ENCODE measurements at places on chromosomes 11 and 22.

DNA sequence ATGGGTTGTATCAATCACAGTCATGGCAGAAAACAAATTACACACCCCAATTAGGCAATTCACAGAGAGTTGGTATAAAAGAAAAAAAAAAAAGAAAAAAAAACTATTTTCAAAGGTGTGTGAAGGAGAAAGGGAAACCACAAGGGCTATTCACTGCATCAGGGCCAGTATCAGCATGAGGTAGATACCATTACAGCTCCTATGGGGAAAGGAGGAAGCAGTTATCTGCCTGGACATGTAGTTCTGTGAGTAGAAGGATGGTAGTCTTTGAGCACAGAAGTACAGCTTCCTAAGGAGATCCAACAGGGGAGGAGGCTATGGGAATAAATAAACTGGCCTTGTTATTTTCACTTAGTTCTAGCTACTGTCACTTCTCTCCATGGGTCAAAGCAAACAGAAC is 746.1 kb downstream of the LUZP2 start:
- no peak for ATAC-seq

GRCh38 chr22:44172370-44173108 is 8.2 kb upstream of the PARVG start:
- no peak for ATAC-seq

DNA sequence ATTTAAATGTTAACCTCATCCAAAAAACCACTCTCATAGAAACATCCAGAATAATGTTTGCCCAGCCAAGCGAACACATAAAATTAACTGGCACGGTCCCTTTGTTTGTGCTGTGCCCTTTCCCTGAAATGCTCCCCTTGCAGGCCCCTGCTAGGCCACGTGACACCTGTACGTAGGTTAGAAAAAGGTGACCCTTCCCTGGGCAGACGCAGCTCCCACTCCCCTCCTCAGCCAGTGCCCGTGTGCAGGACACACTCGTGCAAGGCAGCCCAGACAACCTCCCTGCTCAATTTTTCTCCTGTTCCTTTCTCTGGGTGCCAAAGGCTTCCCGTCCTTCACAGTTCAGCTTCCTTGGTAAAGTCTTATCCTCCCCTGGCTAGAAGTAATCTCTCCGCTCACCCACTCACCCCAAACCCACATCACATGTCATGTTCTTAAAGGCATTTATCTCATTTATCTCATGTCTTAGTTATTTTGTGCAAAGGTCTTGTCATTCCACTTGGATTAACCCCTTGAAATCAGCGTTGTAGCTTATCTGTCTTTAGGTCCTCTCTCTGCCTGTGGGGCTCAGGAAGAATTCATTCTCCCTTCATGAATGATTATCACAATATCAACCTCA is 20.7 kb downstream of the FAM83F start:
- no peak for ATAC-seq

- no peak for ATAC-seq
Measured at GRCh38 chr11:16049611-16050010, 306.7 kb downstream of the SOX6 start.

DNA sequence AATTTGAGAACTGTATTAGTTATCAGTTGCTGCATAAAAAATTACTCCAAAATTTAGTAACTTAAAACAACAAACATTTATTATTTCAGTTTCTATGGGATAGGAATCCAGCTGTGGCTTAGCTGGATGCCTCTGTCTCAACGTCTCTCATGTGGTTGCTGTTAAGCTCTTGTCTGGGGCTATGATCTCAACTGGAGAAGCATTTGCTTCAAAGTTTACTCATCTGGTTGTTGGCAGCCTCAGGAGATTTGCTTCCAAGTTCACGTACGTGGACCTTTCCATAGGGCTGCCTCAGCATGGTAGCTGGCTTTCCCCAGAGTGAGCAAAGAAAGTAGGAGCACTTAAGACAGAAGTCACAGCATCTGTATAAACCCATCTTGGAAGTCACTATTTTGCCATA is 144.9 kb upstream of the SESN3 start:
- no peak for ATAC-seq

DNA sequence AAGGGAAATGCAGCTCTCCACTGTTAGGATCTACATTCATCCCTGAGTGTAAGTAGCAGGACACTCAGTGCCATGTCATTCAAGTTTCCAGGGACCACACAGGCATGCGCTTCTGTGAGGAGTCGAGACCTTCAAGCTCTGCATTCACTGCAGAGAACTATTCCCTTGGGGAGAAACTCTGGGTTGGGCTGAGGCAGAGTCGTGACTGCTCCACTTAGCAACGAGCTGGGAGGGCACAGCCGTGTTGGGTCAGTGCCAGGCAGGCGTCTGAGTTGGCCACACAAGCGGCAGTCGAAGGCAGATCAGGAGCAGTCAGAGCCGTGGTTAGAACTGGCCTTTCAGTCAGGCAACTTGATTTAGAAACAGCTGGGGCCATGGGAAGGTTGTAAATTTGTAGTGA is 14.7 kb downstream of the MPEG1 start:
- ATAC-seq, result no peak

- peak; percentile 57 for ATAC-seq
Measured at GRCh38 chr11:72584293-72584938, 89.8 kb downstream of the PDE2A start.

GRCh38 chr22:38739300-38740055 is 16.3 kb downstream of the SUN2 start:
- ATAC-seq, result no peak

- ATAC-seq, result no peak
Measured at GRCh38 chr11:16151138-16151537, 205.2 kb downstream of the SOX6 start.

GRCh38 chr11:111836721-111837120 is 34.7 kb downstream of the ALG9 start:
- peak; percentile 52 for ATAC-seq

- ATAC-seq, result no peak
Measured at GRCh38 chr11:1165256-1166041, 7.7 kb downstream of the MUC5AC start.

GRCh38 chr22:26670459-26670858 is 13.1 kb downstream of the MIAT start:
- ATAC-seq, result no peak

DNA sequence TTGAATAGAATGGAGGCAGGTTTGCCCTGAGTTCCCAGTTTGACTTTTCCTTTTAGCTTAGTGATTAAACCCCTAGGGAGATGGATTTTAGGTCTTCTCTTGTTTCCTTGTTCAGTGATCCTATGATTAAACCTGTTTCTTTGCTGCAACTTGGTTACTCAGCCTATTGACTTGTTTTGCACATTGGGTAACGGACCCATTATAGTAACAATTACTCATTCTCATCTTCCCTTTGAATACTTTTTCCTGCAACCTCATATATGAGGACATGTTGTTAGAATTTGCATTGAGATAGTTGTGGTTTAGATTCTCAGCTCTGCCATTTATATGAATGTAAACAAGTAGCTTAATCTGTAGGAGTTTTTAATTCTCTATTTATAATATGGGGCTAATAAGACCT is 489.2 kb upstream of the CNTN5 start:
- no peak for ATAC-seq

DNA sequence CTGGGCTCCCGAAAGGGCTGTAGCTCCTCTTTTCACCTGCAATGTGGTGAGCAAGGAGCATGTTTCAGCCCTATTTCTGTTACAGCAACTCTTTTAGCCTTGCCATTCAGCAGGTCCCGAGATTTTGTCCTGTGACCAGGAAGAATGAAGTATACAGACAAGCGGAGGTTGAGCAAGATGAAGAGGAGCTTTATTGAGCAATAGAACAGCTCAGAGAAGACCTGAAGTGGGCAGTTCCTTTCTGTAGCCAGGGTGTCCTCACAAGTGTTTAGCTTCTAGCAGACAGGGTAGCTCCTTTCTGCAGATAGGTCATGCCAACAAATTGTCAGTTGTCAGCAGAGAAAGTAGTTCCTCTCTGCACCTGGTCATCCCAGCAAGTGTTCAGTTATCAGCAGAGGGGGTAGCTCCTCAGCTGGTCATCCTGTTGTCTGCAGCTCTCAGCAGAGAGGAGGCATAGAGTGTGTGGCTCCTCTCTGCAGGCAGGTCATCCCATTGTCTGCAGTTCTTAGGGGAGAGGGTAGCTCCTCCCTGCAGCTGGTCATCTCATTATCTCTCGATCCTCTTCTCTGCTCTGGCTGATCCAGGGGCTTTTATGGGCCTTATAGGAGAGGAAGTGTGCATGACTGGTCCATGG is 5.4 kb upstream of the OR56A4 start:
- ATAC-seq, result no peak

- ATAC-seq, result no peak
Measured at GRCh38 chr11:73542175-73542574, 55.7 kb downstream of the FAM168A start.

GRCh38 chr11:125517116-125517770 is 21.2 kb upstream of the FEZ1 start:
- ATAC-seq, result no peak

- ATAC-seq, result no peak
Measured at GRCh38 chr11:34575261-34575660, 45.6 kb upstream of the EHF start.

DNA sequence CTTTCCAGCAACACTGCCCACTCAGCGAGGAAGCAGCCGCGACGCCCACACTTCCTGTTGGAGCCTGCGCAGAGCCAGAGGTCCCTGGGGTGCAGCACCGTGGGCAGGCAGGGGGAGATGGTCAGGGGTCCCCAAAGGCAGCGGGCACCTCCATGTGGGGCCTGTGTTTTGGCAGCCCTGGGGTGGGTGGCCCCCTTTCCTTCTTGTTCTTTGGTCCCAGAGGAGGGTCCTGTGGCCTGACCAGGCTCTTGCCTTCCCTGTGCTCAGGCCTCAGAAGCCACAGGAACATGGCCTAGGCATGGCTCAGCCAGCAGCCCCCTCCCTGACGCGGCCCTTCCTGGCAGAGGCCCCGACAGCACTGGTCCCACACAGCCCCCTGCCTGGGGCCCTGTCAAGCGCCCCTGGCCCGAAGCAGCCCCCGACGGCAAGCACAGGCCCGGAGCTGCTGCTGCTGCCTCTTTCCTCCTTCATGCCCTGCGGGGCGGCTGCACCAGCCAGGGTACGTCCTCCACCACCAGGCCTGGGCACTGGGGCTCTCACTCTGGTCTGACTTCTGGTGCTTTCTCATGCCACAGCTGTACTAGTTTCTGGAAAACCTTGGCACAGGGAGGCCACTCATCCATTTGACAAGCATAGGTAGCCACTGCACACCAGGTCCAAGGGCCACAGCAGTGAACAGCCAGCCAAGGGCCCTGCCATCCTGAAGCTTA is 47.1 kb downstream of the PISD start:
- ATAC-seq, result no peak

DNA sequence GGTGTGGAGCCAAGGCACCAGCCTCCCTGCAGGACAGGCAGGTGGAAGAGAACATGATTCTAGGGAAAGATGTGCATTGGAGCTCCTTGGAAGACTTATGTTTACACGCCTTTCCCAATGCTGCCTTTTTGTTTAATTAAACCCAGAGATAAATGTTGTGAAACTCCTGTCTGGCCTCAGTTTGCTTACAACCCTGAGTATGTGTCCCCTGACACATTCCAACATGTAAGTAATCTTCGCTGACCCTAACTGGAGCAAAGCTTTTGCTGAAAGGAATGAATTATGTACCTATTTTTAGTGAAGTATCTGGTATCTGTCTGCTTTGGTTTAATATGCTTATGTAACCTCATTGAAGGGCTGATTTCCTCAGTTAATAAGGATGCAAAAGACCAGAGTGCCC is 56.7 kb downstream of the APIP start:
- ATAC-seq, result no peak

GRCh38 chr11:117580866-117581265 is 216.2 kb downstream of the DSCAML1 start:
- ATAC-seq, result no peak

DNA sequence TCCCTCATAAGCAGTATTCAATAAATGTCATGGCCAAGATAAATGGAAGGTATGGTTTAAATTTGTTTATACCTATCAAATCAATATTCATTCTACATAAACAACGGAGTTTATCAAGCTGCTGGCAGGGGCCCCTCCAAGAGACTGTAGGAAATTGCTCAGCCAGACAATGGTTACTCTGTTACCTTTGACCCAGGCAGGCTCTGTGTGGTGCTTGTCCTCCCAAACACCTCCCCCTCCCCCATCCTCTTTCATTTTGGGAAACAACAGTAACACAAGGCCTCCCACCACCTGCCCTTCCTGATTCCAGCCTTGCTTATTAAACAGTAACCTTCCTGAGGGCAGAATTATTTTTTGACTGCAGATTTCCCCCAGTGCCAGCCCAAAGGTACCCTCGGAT is 10.5 kb upstream of the ZBTB16 start:
- ATAC-seq, result no peak

DNA sequence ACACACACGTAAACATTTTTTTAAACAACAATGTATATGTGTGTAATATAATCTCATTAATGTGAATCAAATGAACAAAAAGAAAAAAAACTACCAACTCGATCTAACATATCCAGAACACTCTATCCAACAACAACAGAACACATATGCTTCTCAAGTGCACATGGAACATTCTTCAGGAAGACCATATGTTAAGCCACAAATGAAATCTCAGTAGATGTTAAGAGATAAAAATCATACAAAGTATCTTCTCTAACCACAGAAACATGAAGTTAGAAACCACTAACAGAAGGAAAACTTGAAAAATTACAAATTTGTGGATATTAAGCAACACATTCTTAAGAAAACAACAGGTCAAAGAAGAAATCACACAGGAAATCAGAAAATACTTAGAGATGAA is 25.5 kb upstream of the TMEM45B start:
- no peak for ATAC-seq

DNA sequence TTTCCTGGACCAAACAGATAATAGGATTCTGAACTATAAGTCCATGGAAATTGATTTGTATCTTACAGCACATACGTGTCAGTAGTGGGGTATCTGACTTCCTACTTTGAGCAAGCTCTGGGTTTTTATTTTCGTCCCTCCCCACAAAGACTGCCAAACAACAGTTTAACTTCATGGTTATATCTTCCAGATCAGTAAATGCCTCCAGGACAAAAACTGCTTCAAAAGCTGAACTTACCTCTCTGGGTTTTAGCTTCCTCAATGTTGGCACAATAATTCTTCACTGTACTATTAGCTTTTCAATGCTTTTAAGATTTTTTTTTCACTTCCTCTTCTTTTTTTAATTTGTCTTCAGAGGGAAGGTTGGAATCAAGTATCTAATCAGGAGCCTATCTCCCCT is 4.2 kb upstream of the DPF2 start:
- ATAC-seq, result no peak

- ATAC-seq, result no peak
Measured at GRCh38 chr22:19592464-19592863, 68.3 kb upstream of the CLDN5 start.

GRCh38 chr11:30326114-30326778 is 3.3 kb downstream of the ARL14EP start:
- peak; percentile 43 for ATAC-seq

- ATAC-seq, result peak; percentile 75
Measured at GRCh38 chr22:44329179-44329796, 16.5 kb upstream of the SHISAL1 start.

- ATAC-seq, result no peak
Measured at GRCh38 chr11:67282155-67282875, 6.8 kb upstream of the ANKRD13D start.

- no peak for ATAC-seq
Measured at GRCh38 chr11:14607713-14608112, 35.9 kb upstream of the PDE3B start.

DNA sequence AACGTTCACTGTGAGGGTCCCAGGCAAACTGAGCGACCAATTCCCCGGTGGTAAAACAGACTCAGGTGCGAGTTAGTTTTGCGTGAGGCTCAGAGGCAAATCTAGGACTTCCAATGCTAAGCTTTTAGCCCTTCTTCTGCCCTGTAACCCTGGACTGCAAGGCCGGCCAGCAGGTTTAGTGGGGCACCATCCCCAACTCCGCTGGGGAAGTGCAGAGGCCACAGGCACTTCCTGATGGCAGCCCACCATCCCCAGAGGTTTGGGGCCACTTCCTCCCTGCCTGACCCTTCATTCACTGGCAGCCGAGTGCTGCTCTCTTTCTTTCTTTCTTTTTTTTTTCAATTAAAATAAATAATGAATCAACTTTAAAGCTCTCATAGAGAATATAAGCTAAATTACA is 124.6 kb upstream of the B3GAT1 start:
- ATAC-seq, result no peak
